Glomerular endothelial cell (primary cell): ENCODE measurements at places on chromosomes 4 and X. TPM values are rescaled to one million over a fixed set of nuclear protein-coding genes. Genes with fewer than 3 reads are reported as not detected.

Gene PPARGC1A
- 0.15 and 1.8 TPM in 2 replicates for total RNA-seq

Gene CPZ
- total RNA-seq = 0.64 TPM in 1 of 2 replicates, not detected in the other

Gene CSAG3
- total RNA-seq = not detected in 2 replicates

Gene GAGE13
- total RNA-seq = not detected in 2 replicates

Gene TMPRSS11E
- not detected in 2 replicates for total RNA-seq

Gene SCARB2
- total RNA-seq = 154 and 216 TPM in 2 replicates

Gene SSX4B
- not detected in 2 replicates for total RNA-seq

Gene TAF7L
- total RNA-seq = 0.35 and 1.7 TPM in 2 replicates

DNA sequence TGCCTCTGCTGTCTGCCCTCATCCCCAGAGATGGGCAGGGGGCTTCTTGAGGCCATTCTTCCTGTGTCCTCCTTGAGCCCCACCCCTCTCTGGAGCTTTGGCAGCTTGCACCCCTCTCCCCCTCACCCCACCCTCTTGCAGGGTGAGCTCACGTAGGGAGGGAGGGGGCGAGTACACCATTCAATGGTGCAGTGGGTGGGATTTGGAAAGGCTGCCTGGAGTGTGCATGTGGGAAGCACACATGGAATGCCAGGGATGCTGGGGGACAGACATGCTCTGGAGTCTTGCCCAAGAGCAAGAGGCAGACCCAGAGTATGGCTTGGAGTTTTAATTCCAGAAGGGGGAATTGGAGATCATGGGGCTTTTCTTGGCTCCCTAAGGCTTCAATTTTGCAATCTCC, 5.6 kb downstream of the PAK3 start:
- no peak for DNase-seq

GRCh38 chr4:15361529-15361928, 66.3 kb upstream of the C1QTNF7 start:
- no peak for DNase-seq

- DNase-seq = no peak
These were observed 600.3 kb downstream of the SPRY1 start for GRCh38 chr4:123996718-123997510.

GRCh38 chr4:610411-611261, 14.7 kb upstream of the PDE6B start:
- DNase-seq = no peak

DNA sequence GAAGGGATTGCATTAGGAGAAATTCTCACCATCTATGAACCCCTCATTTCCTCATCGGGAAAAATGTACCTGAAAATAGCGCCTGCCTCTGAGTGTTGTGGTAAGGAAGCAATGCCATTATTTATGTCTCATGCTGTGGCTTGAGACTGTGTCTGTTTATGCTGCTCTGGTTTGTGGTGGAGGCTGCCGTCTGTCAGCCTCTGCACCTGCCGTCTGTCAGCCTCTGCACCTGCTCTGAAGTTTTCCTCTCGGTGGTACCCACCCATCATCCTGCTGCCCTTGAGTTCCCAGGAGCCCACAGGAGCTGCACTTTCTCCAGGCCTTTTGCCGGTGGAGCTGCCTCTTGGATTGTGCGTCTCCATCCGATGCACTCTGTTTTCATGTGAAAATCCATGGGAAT, 68.5 kb upstream of the PPP2R3B start:
- DNase-seq = no peak

DNA sequence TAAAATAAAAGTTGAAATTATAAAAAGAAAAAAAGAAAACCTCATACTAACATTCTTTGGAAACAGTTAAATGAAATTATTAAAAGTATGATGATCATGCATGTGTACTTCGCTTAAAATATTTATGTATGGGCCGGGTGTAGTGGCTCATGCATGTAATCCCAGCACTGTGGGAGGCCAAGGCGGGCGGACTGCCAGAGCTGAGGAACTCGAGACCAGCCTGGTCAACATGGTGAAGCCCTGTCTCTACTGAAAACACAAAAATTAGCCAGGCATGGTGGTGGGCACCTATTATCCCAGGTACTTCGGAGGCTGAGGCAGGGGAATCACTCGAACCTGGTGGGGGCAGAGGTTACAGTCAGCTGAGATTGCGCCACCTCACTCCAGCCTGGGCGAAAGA, 952.2 kb upstream of the FTHL17 start:
- no peak for DNase-seq

GRCh38 chr4:7717946-7718490, 221.6 kb downstream of the AFAP1 start:
- DNase-seq = no peak

DNA sequence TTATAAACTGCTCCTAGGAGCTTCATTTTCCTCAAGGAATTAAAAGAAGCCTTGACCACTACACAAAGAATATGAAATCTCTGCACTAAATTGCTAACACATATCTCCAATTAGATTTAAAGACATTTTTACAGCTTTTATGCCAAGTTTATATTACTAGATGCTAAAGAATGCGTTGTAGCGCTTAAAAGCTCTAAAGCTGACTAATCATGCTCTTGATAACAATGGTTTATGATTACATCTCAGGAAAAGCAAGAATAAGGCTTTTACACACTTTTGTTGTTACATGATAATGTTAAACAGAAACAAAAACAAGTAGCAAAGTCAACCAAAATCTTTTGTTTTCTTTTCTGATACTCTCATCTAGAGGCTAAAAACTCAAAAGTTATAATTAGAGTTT, 44.7 kb downstream of the SLC10A7 start:
- DNase-seq = peak; percentile 42

- DNase-seq = no peak
These were observed 1.1 kb downstream of the RPS3A start for GRCh38 chr4:151100531-151100930.

DNA sequence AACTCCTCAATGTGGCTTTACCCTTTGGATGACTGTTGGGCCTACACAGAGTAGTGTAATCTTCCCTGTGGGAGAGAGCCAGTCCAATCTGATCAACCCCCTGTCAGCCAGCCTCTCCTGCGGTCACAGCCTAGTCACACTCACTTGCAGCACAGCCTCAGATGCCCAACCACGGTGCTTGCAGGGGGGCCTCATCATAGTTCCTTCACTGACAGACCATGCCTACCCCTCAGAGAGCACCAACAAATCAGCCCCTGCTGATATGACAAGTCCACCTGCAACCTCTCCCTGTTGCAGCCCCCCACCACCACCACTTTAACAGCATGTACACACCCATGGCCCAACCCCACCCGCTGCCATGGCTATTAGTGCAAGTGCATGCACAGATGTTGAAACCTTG, 146.8 kb downstream of the HMGN5 start:
- DNase-seq = no peak

DNA sequence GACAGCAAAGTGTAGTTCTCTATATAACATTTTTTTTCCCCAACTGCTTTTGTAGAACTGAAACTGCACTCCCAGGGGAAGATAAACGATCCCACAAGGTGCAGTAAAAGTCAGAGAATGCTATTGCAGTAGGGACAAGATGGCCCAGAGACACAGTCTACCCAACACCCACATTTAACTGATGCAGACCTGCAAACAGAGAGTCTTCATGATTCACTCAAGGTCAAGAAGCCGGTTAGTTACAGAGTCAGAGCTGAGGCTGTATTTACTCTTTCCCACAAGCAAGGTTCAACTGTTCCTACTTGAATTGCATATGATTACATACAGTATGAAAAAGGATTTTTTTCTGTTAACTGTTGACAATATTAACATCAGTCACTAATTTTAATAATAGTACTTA, 654.6 kb downstream of the IL1RAPL1 start:
- no peak for DNase-seq

GRCh38 chr4:82373486-82373815, 340 bp downstream of the HNRNPD start:
- no peak for DNase-seq

DNA sequence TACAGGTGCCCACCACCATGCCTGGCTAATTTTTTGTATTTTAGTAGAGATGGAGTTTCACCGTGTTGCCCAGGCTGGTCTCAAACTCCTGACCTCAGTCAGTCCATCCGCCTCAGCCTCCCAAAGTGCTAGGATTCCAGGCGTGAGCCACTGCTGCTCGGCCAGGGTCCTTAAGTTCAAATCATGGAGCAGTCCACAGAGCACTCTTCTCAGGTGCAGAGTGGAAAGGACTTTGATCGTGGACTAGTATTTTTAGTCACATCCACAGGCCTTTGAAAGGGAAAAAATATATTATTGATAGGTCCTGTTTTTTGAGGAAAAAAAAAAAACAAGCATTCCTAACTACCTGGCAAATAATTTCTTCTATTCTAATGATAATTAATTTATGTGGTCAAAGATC, 31.2 kb downstream of the GAB1 start:
- no peak for DNase-seq

GRCh38 chr4:113607998-113608397, 153.5 kb downstream of the CAMK2D start:
- DNase-seq = no peak

DNA sequence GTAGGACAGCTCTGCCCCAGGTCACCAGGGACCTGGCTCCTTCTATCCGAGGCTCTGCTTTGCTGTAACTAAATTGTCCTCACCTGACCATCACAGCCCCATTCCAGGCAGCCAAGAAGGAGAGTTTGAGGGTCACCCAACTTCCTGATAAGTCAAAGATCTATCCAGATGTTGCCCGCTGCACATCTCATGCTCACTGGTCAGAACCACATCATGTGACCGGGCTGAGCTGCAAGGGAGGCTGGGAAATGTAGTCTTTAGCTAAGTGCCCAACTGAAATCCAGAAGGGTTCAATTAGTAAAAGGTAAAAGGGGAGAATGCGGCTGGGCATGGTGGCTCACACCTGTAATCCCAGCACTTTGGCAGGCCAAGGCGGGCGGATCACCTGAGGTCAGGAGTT, 18.4 kb downstream of the HMX1 start:
- no peak for DNase-seq

DNA sequence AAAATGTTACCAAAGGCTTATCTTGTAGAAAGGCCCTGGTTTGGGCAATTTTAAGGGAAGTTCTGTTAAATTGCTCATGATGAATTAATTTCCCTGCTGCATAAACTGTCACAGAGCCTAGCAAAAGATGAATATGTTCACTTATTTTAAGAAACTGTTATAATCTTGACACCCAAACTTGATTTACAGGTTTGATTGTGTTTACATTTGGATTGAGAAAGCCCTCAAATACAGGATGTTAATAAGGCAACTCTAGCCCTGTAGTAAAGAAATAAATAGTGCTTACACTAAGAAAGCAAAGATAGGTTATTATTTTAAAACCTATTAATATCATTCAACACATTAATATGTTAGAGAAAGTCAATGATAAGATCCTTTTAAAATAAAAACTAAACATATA, 18.3 kb downstream of the GYG2 start:
- DNase-seq = no peak

DNA sequence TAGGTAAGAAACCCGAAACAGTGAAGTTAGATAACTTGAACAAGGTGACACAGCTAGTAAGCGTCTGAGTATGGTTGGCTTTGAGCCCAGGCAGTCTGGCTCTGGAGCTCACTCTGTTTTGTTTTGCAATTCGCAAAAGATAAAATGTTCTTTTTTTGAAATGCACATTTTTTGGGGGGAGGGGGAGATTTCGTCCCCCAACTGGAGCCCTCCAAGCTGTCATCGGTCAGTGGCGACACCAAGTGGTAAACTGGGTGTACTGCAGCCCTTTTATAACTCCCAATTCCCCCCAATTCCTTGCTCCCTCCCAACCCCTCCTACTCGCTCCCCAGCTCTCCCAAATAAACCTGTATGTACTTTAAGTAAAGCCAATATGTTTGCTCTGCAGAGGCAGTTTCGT, 2.8 kb upstream of the CLCN5 start:
- DNase-seq = no peak
